ENCODE measurements at places on chromosomes 2 and 18. TPM values are rescaled to one million over a fixed set of nuclear protein-coding genes. Genes with fewer than 3 reads are reported as not detected.

DNA sequence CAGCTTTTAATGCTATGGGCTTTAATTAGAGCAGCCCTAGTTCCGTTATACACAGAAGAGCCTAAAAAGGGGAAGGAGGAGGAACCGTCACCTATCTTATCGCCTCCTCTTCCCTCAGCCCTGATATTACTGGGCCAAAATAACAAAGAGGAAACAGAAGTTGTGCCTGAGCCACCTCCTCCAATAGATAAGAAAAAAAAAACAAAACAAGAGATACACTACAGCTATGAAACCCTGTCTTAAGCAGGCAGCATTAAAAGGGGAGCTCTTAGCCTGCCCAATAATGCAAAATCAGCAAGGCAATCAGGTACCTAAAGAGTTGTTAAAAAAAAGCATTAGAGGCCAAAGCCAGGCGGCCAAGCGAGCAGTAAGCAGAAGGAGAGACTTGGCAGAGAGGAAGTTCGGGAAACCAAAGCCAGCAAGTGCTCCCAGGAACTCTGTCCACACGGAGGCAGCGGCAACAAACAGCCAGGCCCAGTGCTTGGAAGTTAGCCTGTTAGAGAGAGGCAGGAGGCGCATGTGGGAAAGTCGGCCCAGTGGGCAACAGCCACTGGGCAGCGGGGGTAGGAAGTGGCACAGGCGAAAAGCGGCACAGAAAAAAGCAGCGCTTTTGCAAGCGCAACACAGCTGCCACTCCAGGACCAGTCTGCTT, 41.8 kb upstream of the PDK1 start:
- DNase-seq = no peak

DNA sequence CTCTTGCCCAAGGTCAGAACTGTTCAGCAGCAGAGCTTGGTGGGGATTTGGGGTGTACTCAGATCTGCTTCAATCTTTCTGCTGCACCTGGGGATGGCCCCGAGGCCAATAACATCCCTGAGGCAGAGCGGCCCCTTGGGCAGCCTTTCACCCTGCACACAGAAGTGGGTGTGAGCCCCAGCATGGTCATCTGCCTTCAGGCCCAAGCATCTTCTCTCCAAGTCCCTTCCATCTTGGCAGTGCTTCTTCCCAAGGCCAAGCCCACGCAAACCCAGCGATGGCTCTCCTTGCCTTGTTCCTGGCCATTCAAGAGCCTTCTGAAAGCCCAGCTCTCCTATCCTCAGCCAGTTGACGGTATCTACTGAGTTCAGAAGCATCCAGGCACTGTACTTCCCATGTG, 172.9 kb downstream of the INHBB start:
- no peak for DNase-seq

DNA sequence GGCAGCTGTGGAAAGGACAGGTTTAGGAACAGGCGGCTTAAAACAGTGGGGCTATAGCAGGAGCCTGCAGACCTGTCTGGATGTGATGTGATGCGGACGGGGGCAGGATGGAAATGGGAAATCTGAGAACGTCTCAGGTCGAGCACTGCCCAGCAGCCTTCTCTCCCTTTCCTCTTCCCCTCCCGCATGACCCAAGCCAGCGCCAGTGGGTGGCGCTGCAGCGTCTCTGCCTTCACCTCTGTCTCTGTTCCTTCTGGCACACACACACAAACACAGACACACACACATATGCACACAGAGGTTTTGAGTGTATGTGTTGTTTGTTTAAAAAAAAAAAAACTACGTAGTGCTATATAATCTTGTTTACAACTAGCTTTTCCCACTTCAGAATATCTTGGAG, 82.0 kb upstream of the SLC66A3 start:
- no peak for DNase-seq

GKN2 gene
- total RNA-seq = not detected

DNA sequence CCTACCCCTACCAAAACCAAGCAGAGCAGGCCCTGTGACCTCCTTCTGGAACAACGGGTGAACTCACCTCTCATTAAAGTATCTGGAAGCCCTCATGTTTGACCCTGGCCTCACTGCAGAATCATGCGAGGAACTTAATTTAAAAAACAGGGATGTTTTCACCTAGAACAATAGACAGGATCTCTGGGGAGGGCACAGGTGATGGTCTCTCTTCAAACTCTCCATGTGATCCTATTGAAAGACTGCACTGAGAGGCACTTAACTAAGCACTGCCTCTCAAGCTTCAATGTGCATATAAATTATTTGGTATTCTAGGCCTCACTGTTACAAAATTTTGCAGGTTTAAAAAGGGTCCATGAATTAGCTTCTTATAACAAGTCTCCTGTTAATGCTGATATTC, 7.5 kb downstream of the ZNF519 start:
- DNase-seq = no peak

- DNase-seq = no peak
Observed at GRCh38 chr2:215906458-215906857, 106.9 kb downstream of the MREG start.

- no peak for DNase-seq
Observed at GRCh38 chr2:54059504-54059903, 55.9 kb upstream of the ACYP2 start.

PCBP1 gene
- total RNA-seq = 148 TPM

ITPRIPL1 gene
- total RNA-seq = not detected

PUM2 gene
- 99.3 TPM for total RNA-seq

GRCh38 chr2:128769457-128770142, 450.9 kb upstream of the HS6ST1 start:
- DNase-seq = no peak

DNA sequence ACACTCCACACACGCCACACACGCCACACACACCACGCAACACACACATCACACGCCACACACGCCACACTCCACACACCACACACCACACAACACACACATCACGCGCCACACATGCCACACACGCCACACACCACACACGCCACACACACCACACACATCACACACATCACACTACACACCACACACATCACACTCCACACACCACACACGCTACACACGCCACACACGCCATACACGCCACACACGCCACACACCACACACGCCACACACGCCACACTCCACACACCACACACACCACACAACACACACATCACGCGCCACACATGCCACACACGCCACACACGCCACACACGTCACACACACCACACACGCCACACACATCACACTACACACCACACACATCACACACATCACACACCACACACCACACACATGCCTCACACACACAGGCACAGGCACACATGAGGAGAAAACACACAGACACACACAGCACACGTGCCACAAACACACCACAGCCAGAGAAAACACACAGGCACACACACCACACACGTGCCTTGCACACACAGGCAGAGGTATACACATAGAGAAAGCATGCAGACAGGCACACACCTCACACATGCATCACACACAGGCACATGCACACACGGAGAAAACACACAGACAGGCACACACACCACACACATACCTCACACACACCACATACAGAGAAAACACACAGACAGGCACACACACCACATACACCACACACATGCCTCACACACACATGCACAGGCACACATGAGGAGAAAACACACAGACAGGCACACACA, 241.5 kb upstream of the MYT1L start:
- no peak for DNase-seq

Data from PC-9 (cell line).